Occipital lobe (tissue), 3 donors: ENCODE measurements at places on chromosomes 2 and 18.

DNA sequence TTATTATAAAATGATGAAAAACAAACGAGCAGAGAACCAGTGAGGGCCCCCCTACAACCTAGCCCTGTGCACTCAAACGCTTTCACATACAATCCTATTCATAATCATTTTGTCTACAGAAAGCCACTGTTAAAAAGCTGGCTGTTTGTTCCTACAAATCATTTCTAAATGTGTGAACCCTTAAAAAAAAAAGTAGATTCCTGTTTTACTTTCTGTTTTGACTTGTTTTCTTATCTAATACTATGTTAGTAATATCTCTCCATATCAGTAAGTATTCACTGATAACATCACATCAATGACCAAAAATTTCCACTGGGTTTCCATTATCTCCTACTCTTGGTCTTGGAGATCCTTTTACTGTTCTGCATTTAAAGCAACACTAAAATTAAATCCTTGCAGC is 128.8 kb upstream of the TTC39C start:
- no peak for DNase-seq

DNA sequence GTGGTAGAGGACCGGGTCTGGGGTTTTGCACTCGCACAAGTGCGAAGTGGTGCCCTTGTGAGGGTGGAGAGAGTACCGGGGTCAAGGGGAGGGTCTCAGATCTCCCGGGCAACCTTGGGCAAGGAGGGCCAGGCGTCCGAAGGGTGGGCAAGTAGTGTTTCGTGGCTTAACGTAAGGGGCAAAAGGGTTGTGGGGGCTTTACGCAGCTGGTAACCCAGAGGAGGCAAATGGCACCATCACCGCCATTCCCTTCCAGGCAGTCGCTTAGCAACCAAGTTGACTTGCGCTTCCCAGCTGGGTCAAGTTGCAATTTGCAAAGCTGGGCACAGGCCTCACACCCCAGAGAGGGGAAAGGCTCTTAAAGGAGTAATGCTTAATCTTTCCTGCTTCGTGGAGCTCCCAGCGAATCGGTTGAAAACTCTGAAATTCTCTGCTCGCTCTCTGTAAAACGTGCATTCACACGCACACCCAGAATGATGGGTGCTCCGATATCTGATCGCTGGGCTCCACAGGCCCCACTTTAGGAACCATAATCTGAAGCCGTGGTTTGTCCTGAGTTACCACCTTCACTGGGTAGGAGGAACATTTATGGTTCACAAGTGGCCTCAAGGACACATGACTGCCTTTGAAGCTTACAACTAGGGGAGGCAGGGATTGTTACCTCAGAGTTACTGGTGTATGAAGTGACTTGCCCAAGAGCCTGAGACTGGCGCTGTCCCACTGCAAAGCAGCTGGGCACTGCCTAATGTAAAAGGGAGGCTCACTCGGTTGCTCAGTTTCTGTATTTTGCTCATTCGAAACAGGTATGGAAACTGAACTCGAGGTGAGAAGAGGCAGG is 127.9 kb downstream of the UXS1 start:
- no peak for DNase-seq

DNA sequence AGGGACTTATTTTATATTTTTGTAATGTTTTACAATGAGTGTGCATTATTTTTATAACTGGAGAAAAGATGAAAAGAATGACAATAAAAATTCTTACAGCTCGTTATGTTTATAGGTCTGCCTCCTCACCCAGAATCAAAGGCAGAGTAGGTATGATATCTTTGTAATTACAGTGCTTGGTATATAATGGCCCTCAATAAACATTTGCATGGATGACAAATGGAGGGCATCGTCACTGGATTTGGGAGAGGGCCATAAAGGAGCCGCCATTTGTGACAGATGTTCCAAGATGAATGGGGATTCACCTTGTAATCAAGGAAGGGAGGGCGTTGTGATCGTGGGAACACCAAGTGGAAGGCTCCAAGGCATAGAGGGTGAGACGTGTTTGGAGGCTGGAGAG is 22.6 kb upstream of the GIGYF2 start:
- DNase-seq = no peak

GRCh38 chr2:196331143-196331542 is 159.8 kb upstream of the STK17B start:
- no peak for DNase-seq

GRCh38 chr18:41268271-41268670 is 686.8 kb upstream of the PIK3C3 start:
- DNase-seq = no peak

DNA sequence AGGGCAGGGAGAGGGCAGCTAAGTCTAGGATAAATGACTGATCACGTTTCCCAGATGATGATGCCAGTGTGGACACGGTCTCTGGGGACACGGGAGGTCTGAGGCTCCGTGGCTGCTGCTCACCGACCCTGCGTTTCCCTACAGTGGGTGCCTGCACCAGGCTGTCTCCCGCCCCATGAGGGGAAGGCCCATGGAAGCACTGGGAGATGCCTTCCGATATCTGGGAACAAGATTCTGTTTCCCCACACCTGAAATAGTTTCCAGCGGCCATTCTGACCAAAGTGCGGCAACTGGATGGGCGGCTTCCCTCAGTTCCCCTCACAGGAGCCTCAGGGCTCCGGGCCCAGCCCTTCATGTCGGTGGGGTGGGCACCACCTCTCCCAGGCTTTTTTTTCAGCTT is 83.1 kb downstream of the EDAR start:
- no peak for DNase-seq

DNA sequence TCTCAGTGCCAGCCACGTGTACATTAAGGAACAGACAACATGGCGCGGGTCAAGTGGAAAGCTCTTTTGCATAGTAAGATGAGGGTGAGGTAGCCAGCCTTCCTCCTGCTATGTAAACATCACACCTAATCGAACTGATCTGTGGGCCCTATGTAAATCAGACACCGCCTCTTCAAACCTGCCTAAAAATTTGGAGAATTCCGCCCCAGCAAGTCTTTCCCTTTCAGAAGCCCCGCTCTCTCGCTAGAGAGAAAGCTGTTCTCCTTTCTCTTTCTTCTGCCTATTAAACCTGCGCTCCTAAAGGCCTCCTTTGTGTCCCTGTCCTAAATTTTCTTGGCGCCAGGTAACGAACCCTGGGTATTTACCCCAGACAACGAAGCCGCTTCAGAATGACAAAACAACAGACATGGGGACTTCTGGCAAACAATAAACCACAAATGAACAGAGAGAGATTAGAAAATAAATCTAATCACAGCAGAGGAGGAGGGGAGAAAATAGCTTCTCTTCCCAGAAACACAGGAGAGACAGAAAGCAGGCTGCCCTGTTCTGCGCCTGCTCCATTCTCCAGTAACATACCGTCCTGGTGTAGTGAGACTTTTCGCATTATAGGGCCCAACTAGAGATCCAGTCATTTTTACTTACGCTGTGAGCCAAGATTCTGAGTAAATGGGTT is 31.9 kb upstream of the CYP1B1 start:
- DNase-seq = no peak

DNA sequence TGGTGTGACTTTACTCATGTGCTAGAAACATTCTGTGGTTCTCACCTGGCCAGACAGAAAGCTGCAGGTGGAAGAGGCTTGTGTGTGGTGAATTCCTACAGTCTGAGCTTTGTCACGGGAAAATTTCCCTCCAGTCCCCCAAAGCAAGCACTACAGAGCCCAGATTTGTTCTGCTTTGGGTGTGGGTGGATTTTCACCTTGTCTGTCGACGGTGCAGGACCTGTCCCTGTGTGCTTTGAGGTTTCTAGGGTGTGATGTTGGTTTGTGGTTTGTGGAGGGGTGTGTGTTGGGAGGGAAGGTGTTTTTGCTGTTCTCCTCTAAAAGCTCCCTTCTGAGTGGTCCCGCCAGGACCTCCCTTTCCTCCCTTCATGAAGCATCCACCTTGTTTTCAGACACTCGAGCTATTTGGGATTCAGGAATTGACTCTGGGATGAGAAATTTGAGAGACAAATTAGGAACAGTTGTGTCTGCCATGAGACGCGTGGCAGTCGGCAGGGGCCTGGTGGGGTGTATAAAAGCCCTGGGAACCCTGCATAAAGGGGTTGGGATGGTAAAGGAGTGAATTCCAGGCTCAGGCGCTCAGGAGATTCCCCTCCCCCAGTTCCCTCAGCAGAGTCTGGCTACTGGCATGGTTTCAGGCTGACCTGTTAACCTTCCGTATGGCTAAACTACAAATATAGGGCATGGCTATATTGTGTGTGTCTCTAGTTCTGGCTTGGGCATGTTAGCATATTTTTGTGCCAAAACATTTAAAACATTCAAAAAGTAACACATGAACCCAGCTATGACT is 65.5 kb downstream of the DGKD start:
- no peak for DNase-seq
